Head of caudate nucleus (tissue), 42 donors: ENCODE measurements at places on chromosomes 16 and 17.

DNA sequence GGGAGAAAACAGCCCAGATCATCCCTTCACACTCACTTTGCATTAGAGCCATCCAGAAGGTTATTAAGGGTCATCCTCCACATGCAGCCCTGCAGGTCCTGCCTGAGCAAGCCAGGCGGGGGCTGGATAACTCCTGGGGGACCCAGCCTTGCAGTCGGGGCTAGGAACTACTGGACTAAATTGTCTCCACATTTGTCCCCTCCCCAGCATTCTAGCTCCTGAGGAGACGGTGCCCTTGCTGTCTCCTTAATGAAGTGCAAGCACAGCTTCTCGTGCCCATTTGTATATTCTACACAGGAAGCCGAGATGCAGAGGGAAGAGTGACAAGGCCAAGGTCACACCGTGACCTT is 185.2 kb downstream of the C16orf95 start:
- no peak for DNase-seq

GRCh38 chr17:51954232-51954765 is 204.2 kb downstream of the CA10 start:
- DNase-seq, result no peak

DNA sequence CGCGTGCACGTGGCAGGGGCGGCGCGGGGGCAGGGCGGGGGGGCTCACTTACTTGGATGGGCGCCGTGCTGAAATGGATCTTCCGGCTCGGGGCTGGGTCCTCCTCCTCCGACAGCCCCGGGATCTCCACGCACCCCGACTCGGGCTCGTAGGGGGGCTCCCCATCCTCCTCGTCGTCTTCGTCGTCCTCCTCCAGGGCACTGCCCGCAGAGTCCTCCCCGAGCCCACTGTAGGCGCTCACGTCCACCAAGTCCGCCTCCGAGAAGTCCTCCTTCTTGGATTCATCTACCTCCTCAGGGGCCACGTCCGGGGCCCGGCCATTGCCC is 1.4 kb downstream of the PPP1R9B start:
- no peak for DNase-seq

DNA sequence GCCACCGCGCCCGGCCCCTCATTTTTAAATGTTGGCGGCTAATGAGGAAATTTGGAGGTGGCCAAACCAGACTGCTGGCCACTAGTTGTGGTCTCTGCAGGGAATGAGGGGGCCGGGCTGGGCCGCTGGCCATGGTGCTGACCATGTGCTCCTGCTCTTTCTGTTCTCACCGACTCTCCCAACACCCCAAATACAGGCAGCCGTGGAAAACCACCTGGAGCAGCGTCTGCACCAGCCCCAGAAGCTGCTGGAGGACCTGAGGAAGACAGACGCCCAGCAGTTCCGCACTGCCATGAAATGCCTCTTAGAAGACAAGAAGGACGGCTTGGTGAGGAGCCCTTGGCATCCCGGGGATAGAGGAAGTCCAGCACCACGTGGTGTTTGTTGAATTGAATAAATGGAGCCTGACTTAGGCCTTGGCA is 21.3 kb downstream of the OTOA start:
- DNase-seq, result peak; percentile 25

DNA sequence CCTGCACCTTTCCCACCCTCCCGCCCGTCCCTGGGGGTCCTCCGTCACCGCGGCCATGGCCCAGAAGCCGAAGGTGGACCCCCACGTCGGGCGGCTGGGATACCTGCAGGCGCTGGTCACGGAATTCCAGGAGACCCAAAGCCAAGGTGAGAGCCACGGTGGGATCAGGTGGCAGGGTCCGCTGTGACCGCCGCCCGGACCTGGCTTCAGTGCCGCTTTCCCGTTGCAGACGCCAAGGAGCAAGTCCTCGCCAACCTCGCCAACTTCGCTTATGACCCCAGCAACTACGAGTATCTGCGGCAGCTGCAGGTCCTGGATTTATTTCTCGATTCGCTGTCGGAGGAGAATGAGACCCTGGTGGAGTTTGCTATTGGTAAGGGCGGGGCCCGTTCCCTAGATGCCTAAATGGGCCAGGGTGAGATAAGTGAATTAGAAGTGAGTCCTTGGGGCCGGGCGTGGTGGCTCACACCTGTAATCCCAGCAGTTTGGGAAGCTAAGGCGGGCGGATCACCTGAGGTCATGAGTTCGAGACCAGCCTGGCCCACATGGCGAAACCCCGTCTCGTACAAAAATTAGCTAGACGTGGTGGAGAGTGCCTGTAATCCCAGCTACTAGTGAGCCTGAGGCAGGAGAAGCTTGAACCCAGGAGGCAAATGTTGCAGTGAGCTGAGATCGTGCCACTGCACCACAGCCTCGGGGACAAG is 617 bp downstream of the ARMC7 start:
- DNase-seq, result no peak

- DNase-seq, result peak; percentile 91
These were observed 2.3 kb upstream of the BORCS6 start for GRCh38 chr17:8192070-8192815.

- no peak for DNase-seq
These were observed 120.1 kb downstream of the ABCA8 start for GRCh38 chr17:68835071-68835470.

- DNase-seq, result peak; percentile 91
These were observed 3.1 kb downstream of the RAB11FIP4 start for GRCh38 chr17:31394544-31394943.

DNA sequence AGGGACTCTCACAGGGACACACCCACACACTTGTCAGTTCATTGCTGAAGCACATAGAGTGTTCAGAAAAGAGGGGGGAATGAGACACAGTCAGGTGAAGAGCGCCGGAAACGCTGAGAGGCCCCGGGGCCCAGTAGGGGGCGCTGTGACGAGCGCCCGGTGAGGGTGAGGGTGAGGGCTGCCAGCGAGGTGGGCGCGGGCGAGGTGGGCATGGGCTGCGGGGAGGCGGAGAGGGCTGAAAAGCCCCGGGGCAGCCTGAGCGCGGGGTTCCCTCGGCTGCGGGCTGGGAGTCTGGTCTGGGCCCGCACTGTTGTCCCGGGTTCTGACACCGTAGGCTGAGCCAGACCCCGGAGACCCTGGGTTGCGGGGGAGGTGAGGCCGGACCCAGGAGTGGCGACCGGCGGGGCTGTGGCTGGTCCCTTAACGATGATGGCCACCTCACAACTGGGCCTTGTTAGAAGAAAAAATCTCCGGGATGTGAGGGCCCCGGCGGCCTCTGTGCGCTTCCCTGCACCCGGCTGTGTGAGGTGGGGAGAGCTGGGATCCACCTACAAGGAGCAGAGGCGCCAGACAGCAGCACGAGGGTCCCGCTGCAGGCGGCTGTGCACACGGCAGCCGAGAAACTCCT is 91.4 kb downstream of the C16orf78 start:
- peak; percentile 1 for DNase-seq

GRCh38 chr17:82247182-82247823 is 18.5 kb downstream of the SLC16A3 start:
- DNase-seq, result no peak

DNA sequence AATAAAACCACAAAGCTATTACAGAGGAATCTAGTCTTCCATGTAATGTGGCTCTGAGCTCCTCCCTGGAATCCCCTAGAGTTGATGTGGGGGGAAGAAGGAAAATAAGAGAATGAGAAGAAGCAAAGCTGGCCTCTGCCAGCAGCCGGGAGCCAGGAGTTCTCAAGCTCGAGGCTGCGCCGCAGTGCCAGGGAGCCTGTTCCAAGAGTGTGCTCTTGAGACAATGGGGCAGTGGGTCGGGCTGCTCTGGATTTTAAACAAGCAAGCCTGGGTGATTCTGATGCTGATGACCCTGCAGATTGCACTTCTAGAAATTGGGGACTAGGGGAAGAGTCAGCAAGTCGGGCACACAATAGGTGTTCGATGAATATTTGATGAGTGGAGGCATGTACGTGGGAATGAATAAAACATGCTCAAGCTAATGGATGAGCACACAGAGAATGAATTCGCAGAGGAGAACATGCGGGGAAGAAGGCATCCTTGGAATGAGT is 119.9 kb downstream of the CMIP start:
- DNase-seq, result no peak

- DNase-seq, result no peak
These were observed 1.4 kb downstream of the ZNF668 start for GRCh38 chr16:31072540-31073141.

GRCh38 chr16:2824626-2825025 is 5.5 kb upstream of the ZG16B start:
- no peak for DNase-seq

GRCh38 chr17:78992542-78993212 is 13.0 kb upstream of the LGALS3BP start:
- no peak for DNase-seq

- DNase-seq, result no peak
These were observed 234.8 kb downstream of the IRX3 start for GRCh38 chr16:54051821-54052220.

DNA sequence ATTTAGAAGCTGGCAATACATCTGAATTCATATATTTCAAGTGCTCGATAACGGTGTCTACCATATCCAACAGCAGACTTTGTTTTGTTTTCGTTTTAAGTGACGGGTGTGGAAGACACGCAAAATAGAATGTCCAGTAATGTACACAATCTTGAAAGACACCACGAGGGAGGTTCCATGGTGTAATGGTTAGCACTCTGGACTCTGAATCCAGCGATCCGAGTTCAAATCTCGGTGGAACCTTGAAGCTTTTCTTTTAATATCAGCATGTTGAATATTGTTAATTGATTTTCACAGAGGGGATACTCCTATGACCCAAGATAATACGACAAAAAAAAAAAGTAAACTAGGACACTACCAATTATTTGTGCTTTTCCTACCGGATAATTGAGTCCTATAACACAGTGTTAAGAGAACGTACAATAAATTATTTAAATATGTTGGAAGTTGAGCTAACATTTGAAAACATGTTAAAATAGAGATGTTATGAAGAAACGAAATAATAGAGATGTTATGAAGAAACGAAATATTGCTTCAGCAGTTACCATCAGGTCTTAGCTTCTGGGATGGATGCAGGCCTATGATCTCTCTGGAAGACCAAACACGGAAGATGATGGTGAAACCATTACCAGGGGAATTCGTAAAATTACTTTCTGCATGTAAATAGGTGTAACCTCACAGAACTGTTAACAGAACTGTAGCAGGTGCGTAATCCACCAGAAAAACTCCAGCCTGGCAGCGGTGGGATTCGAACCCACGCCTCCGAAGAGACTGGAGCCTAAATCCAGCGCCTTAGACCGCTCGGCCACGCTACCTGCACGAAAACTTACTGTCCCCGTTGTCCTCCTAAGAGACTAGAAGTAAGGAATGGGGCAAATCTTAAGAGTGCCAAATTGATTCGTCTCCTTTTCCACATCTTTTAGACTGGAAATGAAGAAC is 1.5 kb upstream of the ALOXE3 start:
- DNase-seq, result peak; percentile 81

DNA sequence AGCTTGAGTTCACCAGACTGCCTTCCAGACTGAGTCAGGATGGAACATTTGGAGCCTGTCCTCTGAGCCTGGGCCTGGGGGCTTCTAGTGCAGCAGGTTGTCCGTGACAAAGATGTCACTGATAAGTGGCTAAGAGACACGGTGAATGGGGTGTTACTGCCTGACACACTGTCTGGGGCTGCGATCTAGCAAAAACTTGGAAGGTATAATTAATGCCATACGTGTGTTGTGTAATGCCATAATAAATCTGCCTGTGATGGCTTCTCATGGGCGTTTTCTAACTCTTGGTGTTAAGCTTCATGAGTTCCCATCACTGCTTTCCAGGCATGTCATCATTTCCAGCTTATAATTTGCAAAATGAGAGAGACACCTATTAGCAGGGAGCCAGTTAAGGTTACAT is 215.4 kb downstream of the UTP18 start:
- no peak for DNase-seq

DNA sequence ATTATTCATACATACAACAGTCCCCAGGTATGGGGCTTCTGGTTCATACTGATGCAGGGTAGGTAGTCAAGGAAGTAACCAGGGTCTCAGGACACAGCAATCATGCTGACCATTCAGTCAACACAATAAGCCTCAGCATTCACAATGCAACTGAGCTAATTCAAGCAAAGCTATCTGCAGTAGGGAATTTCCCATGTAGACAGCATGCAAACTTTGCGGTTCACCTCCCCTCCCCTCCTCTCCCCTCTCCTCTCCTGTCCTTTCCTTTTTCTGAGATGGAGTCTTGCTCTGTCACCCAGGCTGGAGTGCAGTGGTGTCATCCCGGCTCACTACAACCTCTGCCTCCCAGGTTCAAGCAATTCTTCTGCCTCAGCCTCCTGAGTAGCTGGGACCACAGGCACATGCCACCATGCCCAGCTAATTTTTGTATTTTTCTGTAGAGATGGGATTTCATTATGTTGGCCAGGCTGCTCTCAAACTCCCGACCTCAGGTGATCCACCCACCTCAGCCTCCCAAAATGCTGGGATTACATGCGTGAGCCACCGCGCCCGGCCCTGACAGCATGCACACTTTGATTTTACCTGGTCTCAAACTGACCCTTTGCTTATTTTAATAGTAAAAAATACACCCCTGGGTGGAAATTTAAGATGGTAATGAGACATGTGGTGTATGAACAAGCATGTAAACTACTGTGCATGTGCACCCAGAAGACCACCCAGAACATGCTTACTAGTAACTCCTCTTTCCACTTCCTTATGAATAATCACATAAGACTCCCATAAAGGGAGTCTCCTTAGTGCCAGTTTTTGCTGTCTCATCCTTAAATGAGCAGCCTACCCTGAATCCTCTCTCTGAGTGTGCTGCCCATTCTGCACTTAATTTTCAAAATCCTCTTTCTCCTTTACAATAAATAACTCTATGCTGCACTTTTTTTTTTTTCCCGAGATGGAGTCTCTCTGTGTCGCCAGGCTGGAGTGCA is 9.3 kb upstream of the RNF135 start:
- DNase-seq, result no peak

DNA sequence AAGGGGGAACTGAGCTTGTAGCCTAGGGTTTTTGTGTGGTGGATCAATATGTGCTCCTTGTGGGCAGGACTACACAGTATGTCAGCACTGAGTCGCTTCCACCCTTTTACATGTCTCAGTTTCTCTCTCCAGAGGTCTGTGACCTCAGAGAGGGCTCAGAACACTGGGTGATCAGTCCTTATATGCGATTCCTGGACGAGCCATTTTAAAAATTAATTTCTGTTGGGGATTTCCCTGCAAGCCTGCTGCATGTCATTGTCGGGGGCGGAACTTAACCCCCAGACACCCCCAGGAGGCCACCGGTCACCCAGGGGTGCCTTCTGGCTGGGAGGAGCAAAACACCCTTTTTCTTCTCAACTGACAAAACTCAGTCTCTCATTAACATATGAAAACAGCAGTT is 14.1 kb downstream of the DHRS7B start:
- no peak for DNase-seq

DNA sequence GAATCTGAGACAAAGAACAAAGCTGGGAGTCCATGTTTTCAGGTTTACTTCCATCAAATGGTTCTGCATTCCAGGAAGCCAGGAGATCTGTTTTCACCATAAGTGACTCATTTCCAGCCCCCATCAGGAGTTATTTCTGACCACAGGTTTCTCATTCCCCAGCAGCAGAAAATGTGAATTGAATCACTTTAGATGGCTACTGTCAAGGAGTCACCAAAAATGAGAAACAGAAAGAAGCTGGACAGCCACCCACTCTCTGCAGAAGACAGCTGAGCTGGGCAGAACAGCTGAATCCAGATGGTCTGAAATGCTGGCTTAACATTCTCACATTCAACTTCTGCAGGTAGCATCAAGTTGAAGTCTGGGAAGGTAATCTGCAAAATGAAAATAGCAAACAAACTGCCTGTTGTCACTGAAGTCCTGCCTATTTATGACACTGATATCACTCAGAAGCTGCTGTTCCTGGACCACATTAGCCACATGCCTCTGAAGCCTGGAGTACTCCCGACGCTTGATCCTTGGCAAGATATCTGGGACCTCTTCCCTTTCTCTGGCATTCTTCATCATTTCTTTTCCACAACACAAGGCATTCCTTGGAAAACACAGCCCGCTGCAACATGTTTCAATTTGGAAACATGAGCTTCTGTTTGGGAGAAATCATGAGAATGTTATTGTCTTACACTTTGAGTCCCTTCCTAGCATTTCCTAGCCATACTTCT is 15.3 kb downstream of the CCL11 start:
- DNase-seq, result no peak
